Brain pericyte (primary cell): ENCODE measurements at places on chromosomes 1 and 21.

GRCh38 chr1:94068999-94069918, 51.7 kb downstream of the ABCA4 start:
- DNase-seq = peak; percentile 89

- peak; percentile 12 for DNase-seq
These were observed 51.2 kb downstream of the PIK3R3 start for GRCh38 chr1:46081206-46081605.

DNA sequence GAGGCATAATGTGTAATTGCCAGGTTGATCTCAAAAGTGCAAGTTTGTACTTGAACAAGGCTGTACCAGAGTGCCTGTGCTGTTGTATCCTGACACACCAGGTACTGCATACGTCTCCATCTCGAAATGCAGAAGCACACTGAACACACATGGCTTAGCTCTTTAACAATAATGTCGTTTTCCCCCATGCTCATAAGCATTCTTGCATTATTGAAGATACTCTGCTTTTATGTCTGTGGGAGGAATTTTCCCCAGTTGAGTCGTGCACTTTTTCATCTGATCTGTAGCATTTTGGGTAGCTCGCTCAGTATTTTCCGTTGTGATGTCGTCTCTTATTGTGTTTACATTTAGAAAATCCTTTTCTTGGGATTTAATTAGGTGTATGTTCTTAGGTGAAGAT, 98.7 kb downstream of the PCBP3 start:
- no peak for DNase-seq

DNA sequence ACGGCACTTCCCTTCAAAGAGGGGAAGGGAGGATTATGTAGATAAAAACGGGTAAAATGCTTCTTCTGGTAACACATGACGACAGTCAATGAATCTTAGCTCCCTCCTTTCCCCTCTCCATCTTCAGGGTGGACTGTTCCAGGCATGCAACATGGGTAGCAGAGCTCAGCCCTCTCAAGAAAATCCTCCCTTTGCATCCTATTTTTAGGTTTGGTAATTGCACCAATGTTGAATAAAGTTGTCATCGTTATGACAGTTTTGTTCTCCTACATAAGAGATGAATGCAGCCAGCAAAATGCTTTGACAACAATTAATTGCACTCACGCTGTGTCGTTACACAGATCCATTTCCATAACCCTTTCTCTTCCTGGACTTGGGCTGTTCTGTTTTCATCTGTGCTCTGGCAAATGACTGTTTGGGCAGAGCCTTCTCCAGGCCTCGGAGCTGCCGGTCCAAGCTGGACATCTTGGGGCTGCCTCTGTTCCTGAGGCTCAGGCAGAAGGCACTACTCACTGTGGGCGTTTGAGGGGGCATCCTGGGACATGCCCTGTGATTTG, 127.6 kb downstream of the CNIH3 start:
- DNase-seq = no peak

GRCh38 chr1:108881369-108881768, 4.6 kb downstream of the GPSM2 start:
- DNase-seq = no peak

DNA sequence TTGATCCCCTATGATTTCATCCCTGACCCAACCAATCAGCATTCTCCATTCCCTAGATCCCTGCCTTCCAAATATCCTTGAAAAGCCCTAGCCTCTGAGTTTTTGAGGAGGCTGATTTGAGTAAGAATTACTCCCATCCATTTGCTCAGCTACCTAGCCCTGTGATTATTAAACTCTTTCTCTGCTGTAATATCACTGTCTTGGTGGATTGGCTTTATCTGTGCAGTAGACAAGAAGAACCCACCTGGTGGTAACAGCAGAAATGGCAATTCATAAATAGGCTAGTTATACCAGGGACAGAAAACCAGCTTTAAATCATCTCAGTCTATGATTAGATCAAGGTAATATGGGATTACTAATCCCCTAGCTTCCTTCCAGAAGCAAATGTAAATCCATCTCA, 13.0 kb downstream of the IL20 start:
- DNase-seq = no peak

- DNase-seq = no peak
These were observed 28.7 kb upstream of the ARTN start for GRCh38 chr1:43904660-43905551.

GRCh38 chr1:183346276-183346732, 71.9 kb downstream of the NMNAT2 start:
- DNase-seq = no peak

DNA sequence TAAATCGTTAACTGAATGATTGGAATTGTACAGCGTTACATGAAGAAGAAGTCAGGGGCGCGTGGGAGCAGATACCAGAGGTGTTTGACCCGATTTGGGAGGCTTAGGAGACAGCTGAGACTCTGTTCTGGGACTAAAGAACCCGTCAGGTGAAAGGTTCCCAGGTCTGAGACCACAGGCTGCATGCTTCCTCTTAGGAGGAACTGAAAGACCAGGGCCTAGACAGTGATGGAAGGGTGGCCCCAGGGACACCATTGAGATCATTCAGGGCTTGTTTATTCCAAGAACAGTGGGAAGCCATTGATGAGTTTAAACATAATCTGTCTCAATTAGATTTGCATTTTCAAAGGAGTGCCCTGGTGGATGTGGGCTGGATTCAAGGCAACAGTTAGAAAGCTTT, 904 bp downstream of the KLF17 start:
- no peak for DNase-seq

DNA sequence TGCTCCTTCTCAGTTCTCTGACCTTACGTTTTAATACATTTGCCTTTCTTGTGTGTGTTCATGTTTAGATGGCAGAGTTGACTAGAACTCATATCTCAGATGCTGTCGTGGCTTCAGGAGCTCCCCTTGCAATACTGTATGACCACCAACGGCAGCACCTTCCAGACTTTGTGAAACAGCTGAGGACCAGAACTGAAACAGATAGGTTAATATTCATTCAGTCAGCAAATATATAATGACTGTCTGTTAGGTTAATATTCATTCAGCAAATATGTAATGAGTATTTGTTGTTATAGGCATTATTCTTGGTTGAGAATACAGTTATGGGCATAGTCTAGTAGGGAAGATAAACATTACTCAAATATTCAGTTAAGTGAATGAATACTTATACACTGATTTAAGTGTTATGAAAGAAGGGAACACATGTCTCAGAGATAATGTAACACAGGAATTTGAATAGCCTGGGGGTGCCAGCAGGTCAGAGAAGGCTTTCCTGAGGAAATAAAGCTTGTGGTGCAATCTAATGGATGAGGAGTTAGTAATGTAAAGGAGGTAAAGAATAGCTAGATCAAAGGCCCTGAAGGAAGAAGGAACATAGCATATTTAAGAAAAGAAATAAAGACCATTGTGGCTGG, 88.5 kb downstream of the CEP350 start:
- DNase-seq = no peak

- DNase-seq = no peak
These were observed 26.6 kb downstream of the RCSD1 start for GRCh38 chr1:167656657-167657056.

- DNase-seq = no peak
These were observed 80.5 kb upstream of the VAMP3 start for GRCh38 chr1:7690496-7691182.

DNA sequence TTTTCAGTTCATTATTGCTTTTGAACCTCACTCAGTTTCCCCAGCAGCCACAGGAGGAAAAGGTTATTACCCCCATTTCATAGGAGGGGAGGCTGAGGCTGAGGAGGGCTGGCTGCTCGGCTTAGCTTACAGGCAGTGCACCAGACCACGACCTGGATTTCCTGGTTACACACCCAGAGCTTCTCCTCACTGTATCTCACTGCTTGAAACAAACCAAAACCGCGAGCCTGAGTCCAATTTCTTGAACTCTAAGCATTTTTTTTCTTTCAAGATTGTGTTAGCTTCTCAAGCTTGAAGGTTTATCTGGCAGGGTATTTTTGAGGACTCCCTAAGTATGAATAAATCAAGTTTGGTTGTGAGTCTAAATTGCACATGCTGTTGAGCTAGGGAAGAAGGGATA, 188.9 kb upstream of the EDN2 start:
- no peak for DNase-seq

DNA sequence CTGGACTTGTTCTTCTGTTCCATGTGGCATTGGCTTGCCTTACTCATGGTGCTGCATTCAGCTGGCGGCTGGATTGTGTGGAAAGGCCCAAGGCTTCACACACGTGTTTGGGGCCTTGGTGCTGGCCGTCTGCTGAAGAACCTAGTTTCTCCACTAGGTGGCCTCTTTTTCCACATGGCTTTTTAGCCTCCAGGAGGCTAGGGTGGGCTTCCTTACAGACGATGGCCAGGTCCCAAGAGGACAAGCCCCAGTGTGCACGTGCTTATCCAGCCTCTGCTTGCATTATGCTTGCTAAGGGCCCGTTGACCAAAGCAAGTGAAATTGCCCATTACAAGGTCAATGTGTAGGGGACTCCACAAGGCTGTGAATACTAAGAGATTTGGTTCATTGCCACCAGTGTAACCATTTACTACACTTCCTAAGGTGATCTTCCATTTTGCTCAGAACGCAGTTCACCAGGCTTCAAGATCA, 47.5 kb upstream of the FOXO6 start:
- no peak for DNase-seq

GRCh38 chr21:34788879-34789278, 120.1 kb downstream of the CLIC6 start:
- no peak for DNase-seq

DNA sequence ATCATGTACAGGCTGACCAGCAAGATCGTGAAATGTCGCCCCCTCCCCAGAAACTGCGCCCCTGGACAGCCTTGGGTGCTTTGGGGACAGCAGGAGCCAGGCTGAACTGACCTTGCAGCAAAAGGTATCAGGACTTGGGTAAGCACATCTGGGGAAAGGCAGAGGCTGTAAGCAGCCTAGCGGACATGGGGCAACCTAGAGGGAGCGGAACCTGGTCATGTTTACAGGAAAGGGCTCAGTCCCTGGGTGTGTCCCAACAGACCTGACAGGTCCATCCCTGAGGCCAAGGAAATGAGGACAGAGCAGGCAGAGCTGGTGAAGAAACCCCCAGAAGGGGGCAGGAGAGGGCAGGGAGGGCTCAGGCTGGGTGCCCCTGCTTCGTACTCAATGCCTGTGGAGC, 3.1 kb upstream of the S100A8 start:
- no peak for DNase-seq

DNA sequence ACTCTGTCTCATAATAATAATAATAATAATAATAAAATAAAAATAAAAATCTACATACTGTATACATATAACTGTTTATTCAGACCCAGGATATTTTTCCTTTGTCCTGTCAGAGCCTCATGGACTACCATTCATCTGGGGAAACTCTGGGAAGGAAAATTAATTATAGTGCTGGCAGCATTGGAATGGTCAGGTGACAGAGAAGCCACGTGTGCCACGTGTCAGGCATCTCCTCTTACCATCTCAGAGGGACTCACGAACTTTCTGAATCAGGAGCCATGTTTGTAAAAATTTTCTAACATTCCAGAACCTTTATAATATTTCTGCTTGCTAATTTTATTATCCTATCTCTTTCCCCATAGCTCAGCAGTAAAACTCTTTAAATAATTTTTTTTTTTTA, 97.8 kb upstream of the HNRNPU start:
- DNase-seq = no peak

DNA sequence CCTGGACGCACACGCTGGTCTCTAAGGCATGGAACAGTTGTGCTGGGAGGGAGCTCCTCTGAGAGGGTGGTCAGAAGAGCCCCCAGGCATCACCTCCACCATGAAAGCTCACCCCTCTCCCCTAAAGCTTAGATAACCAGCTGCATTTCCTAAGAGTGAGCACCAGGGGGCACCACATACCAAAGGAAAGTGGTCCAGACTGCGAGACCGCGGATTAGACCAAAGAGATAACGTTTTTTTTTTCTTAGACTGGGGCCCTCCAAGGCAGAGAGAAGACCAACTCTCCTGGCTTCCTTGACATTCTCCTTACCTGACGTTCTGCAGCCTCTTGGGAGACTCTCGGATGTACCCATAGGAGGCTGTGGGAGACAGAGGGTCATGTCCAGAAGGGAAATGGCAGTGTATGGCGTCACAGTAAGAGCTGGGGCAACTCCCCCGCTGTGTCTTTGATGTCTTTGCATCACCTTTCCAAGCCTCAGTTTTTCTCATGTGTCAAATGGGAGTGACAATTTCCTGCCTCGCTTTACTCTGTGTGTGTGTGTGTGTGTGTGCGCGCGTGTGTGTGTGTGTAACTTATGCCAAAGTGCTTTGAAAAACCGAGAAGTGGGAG, 12.3 kb upstream of the IFNLR1 start:
- no peak for DNase-seq

DNA sequence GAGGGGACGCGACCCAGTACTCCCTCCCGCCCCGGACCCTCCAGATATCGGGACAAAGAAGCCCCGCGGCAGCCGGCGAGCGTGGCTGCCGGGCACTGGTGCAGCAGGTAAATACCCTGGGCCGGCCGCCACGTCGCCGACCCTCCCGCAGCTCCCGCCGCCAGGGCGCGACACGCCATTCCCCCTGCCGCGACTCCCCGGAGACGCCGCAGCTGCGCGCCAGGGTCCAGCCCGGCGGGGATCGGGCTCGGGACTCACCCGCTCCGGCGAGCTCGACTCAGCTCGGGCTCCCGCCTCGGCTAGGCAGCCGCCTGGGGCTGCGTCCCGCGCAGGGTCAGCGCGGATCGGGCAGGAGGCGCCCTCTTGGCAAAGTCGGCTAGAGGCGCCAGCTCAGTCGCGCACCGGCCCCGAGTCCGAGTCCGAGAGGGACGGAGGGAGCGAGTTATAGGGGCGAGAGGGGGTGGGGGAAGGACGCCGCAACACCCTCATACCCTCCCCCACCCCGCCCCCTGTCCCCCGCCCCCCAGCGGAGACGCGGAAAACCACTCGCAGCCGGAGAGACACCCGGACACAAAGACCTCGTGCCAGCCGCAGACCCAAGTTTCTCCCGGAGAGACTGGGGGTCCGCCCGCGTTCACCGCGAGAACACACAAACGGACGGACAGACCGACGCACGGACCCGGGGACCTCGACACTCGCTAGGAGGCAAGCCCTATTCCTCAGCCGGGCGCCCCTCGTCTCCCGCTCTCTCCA, 985 bp downstream of the SYT6 start:
- DNase-seq = no peak

DNA sequence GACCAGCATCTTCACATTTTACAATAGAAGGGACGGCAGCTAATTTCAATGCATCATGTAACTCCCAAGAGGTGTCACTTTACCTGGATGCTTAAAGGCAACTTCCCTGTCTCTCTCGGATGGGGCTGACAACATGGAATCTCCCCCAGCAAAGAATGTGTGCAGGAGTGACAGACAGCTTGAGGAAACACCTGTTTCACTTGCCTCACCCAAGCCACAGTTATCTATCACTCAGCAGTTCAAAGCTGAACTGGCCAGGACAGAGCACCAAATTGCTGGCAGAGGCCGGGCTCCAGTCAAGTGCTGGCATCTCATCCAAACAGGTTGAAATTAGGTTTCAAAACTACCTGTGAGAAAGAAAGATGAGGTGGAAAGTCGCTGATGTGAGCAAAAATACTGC, 538.0 kb upstream of the PLXNA2 start:
- no peak for DNase-seq

- no peak for DNase-seq
These were observed 77.9 kb upstream of the TNFSF4 start for GRCh38 chr1:173285048-173285447.

DNA sequence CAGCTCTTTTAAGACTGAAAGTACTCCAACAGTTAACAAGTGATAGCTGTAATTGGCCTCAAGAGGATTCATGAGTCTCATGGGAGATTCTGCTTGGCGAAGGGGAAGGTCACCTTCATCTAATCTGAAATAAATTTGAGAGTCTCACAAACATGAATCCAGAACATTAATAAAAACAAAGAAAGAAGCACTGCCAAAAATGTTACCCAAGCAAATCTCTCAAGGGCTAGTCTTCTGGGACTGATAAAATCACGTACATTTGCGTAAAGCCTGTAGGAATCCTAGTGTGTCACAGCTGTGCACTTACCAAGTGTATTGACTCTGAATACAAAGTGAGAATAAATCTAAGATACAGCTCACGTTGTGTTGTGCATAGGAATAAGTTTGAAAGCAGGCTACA, 21.2 kb upstream of the NUF2 start:
- DNase-seq = no peak
